ENCODE measurements at places on chromosomes 6 and 20. TPM values are rescaled to one million over a fixed set of nuclear protein-coding genes. Genes with fewer than 3 reads are reported as not detected.
A peak's percentile ranks its signal among the peaks of the same experiment; 100 is the strongest.

The TCP11 gene
- not detected for total RNA-seq

The SLC17A9 gene
- total RNA-seq = not detected

The SLC17A2 gene
- not detected for total RNA-seq

The HLA-DQA2 gene
- not detected for total RNA-seq

The TRIM31 gene
- not detected for total RNA-seq

DNA sequence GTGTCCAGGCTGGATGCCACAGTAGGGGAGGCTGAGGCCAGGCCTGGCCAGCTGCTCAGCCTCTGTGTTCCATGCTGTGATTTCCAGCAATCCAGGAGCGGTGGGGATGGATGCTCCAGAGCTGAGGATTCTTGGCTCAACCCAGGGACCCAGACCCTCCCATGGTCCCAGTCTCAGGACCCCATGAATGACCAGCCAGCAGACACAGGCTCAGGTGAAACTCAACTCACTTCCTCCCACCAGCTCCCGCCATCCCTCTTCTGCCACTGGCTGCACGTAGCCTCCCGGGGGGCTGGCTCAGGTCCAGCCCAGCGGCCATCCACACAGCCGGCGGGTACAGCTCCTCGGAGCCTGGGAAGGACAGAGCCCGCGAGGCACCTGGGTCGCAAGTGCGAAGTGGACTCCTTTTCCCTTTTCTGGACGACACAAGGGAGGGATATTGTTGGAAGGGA is 54.5 kb upstream of the DACT2 start:
- no peak for DNase-seq

GRCh38 chr20:23614163-23614562 is 8.4 kb upstream of the CST9 start:
- no peak for DNase-seq

DNA sequence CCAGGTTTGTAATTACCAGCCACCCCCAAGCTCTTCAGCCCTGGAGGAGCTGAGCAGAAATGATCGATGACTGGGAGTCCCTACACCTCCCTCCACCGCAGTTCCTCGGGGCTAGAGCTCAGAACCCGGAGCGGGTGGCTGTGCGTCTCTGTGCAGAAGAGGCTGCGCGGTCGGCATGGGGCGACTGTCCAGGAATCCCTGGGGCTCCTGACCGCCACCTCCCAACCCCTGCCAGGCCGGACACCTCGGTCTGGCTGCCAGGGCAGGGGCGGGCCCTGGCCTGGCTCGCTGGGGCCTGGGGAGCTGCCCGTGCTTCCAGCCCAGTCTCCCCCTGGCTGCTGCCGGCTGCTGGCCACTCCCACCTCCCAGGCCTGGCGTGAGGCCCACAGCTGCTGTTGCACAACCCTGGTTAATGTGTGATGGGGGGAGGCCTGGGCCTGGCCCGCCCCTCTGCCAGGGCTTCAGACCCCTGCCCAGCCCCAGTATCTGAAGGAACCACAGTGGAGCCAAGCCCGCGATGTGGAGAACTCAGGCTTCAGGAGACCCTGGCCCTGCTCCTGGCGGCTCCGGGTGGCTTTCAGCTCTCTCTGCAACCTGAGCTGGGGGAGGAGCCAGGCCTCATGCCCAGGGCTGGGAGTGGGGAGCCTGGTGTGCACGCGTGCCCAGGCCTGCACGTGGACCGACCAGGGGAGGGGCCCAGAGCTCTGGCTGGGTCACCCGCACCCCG is 1.2 kb downstream of the SLC2A4RG start:
- peak; percentile 96 for DNase-seq

GRCh38 chr6:161116554-161116953 is 125.0 kb downstream of the MAP3K4 start:
- DNase-seq = no peak

GRCh38 chr6:154683756-154684523 is 49.3 kb upstream of the SCAF8 start:
- no peak for DNase-seq

- DNase-seq = no peak
These were observed 60.9 kb downstream of the FYN start for GRCh38 chr6:111812060-111813038.

DNA sequence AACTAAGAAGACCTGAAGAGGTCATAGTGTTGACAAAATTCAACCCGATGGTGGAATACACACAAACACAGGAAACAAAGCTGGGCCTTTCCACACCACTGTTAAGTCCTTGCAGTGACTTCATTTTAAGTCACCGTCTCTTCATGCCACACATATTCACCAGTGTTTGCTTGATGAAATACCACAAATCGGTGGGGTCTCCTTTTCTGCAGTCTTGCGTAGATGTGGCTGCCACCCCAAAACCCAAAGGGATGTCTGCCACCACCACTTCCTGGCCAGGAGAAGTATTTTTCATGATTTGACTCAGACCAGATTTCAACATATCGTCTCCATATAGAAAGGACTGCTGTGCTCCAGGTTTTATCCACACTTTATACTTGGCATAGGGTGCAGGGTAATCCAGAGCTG is 11.0 kb upstream of the COL10A1 start:
- no peak for DNase-seq

DNA sequence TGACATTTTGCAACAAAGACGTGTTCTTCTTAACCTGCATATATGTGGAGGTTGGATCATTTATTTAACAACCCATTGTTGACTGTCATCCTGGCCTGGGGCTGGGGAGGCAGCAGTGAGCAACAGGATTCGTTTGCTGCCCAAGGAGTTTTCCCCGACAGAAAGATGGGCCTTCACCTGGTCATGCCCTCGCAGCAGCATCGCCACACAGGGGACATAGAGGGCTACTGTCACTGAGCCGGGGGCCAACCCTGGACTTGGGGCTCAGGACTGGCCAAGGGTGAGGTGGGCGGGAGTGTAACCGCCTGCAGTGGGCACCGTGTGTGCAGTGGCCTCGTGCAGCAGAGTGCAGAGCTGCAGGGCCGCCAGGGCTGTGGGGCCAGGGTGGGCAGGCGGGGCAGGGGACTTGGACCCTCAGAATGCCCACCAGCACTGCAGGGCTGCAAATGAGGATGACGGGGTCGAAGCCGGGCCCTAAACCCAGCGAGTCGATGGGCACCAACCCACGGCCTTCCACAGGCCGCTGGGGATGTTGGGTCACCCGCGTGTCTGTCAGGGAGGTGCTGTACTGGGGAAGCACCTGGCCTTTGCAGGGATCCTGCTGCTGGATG is 11.8 kb downstream of the DUSP22 start:
- DNase-seq = no peak

- no peak for DNase-seq
These were observed at the start of gene WFDC2 for GRCh38 chr20:45469336-45470261. TSS of gene WFDC2 (plus strand) at chr20:45469753. CDS start at chr20:45469782, 29 bp downstream.

All from MG63 (cell line).